ENCODE measurements at places on chromosomes 7 and 10.

DNA sequence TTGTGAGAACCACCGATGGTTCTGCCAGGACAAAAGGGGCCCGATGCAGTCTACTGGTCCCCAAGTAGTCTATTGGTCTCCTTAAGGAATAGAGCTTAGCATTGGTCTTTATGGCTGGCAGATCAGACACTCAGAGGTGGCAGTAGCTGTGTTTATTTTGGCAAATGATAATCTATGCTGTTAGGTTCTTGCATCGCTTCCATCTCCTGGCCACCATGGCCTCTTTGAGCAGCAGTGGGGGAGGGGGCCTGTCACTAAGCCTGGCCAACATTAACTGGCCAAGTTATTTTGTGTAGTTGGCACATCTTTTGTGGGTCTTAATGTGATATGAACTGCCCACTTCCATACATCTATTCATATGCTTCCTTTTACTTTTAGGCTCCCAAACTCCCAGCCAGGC, 4.5 kb upstream of the ZC3HAV1 start:
- DNase-seq: no peak

DNA sequence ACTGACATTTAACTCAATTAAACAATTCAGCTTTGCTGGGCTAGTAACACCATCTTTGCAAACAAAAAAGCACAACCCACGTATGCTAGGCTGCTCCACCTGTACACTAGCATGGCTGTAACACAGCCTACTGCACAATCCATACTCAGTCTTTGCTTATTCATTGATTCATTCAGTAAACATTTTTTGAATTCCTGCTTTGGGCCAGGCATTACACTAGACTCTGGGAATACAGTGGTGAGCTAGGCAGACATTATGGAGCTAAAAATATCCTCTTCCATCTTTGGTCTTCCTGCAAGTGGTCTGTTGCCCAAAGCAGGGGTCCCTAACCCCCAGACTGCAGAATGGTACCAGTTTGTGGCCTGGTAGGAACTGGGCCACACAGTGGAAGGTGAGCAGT, 9.9 kb downstream of the CNNM1 start:
- DNase-seq: no peak

DNA sequence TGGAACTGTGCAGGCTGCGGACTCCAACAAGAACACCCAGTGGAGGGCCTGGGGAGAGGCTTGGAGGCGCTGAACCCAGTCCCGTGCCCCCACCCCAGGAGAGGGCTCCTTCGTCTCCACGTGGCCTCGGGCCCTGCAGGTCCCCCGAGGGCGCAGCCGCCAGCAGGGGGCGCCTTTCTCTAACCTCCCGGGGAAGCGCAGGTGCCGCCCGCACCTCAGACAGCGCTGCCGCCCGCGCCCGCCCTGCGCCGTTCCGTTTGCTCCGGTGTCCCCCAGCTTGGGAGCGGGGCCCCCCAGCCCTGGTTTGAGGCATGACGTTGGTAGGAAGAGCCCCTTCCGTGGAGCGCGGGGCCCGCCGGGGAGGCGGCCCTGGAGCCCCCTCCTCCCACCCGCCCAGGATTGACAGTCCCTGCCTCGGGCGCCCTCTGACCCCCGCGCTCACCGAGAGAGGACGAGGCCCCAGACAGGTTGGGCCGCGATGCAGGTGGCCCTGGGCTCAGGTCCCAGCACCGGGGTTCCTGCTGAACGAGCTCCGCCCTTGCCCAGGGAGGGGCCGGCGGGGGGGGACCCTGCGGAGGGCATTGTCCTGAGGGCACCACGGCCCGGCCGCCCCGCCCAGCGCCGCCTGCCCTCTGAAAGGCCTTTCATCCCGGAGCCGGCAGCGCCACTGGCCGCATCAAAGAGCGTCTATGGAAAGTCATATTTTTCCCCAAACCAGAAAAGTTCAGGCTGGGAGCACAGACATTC, 42.8 kb downstream of the FOXL3 start:
- peak; percentile 9 for DNase-seq

DNA sequence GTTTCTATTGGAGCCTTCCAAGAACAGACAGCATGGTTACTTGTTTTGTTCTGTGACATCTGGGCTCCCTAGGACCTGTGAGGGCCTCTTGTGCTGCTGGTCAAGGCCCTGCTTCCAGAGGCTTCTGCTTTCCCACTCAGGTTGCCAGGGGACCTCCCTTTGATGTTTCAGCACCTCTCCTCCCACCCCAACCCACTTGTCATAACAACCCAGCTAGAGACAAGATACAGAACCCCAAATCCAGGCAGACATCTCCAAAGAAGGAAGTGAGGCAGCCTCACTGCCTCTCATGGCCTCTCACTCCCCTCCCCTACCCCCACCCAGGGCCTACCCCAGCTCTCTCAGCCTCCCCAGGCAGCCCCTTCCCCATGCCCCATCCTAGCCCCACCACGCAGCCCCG, 11.3 kb downstream of the NFKB2 start:
- no peak for DNase-seq

GRCh38 chr10:33047655-33048054, 89.6 kb upstream of the ITGB1 start:
- DNase-seq: no peak

DNA sequence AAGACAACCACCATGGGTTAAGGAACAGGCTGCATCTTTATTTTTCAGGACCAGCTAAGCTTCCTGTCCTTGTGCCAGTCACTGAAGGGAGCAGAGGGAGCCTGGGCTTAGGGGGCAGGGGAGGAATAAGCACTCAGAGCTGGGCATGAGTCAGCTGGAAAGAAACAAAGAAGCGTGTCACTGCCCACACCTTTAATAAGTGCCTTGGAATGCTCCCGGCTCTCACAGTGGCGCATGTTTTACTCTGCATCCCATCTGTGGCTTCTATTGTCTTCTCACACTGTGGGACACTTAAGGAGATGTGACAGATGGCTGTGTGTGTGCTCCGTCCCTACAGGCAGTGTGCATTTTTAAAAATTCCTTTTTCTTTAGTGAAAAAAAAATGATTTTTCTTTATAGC, 71.7 kb downstream of the MTURN start:
- no peak for DNase-seq

DNA sequence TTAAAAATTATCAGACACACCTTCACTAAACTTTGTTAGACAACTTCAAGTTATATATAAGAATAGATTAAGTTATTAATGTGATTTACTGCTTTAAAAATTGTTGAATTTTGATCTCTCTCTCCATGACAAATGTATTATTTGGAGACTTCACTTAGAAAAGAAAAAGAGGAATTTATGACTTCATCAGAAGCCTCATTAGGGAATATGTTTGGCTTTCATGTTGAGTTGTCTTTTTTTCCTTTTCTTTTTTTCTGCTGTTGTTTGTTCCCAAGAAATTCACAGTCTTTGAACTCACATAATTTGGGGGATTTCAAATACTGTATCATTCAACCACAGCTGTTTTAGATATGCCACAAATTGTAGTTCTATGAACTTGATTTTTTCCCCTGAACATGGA, 149.5 kb downstream of the PPP1R9A start:
- no peak for DNase-seq

GRCh38 chr10:53997953-53998352, 803.1 kb downstream of the PCDH15 start:
- DNase-seq: no peak

DNA sequence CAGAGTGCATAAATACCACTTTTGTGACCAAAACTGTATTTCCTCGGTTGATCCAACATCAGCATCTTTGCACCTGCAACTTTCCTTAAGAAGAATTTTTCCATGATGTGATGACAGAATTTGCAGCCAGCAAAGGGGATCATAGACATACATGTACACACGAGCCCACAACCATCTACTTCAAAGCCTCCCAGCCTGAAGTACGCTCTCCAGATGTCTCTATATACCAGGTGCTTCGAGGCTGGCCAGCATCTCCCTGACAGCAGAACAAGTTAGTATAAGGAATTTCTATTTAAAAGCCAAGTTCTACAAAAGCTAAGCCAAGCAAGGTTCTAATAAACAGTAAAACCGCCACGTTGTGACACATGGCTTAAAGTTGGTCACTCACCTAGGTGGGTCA, 328.5 kb downstream of the KCNMA1 start:
- no peak for DNase-seq

DNA sequence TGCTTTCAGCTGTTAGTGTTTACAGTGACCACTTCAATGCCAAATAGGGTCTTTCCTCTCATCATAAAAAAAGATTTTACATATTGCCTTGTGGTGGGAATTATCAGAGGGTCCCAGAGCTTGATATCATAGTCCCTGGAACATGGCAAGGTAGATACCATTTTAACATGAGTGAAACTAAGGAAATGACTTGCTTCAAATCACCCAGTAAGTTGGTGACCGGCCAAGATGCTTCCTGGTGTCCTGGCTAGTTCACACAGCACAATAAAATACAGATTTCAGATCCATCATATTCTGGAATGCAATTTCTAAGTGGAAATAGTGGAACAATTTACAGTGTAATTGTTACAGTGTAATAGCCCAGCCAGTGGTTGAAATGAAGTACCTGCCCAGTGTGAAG, 36.6 kb downstream of the CNNM1 start:
- no peak for DNase-seq

GRCh38 chr10:72323108-72323749, 31.5 kb downstream of the DNAJB12 start:
- DNase-seq: no peak

GRCh38 chr10:98404571-98405359, 10.2 kb downstream of the PYROXD2 start:
- DNase-seq: no peak

DNA sequence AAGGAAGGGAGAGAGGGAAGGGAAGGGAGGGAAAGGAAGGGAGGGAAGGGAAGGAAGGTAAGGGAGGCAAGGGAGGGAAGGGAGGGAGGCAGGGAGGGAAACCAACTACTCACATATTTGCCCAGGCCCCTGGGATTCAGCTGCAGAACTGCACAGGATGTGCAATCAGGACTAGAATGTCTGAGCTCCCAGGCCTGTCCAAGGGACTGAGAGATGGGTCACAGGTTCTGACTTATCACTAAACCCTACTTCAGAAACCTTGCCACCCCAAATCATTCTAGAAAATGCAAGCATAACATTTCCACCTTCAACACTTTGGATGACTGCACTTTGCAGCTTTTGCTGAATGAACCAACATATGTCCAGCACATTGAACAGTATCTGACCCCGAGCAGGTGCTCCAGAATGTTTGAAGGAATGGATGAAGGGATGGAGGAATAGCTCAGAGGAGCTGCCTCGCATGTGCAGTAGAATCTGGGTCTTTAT, 245.3 kb downstream of the KCNMA1 start:
- DNase-seq: no peak

- DNase-seq: peak; percentile 6
Measured at GRCh38 chr10:94361171-94361794, 1.5 kb downstream of the NOC3L start.

GRCh38 chr10:132363921-132364593, 32.1 kb downstream of the LRRC27 start:
- DNase-seq: no peak

DNA sequence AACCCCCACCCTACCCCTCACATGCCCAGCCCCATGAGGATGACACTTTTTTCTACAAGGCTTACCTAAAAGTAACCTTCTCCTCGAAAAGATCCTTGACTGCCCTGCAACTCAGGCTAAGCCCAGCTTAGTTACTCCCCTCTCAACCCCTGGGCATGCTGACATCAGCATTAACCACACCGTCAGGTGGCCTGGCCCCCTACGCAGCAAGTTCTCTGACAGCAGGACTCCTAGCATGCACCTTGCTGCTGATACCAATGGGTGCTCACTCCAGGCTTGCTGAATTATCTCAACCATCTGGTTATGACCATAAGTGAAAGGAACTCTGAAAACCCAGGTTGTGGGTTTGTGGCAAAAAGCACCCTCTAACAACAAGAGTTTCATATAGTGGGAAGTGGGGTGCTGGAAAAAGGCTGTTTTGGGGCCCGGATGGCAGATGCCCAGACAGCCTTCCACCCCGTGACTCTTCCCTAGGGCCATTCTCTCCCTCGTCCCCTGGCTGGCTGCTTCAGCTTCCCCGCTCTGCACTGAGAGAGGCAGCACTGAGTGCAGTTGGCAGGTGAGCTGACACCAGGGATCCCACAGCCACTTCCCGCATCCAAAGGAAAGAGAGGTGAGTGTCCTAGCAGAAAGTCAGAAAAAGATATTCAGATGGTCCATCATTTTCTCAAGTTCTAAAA, 518.9 kb downstream of the KCNMA1 start:
- DNase-seq: no peak

GRCh38 chr7:117072620-117073118, 119.4 kb downstream of the ST7 start:
- DNase-seq: peak; percentile 32

- DNase-seq: no peak
Measured at GRCh38 chr7:73521636-73522104, 423 bp downstream of the BAZ1B start.

DNA sequence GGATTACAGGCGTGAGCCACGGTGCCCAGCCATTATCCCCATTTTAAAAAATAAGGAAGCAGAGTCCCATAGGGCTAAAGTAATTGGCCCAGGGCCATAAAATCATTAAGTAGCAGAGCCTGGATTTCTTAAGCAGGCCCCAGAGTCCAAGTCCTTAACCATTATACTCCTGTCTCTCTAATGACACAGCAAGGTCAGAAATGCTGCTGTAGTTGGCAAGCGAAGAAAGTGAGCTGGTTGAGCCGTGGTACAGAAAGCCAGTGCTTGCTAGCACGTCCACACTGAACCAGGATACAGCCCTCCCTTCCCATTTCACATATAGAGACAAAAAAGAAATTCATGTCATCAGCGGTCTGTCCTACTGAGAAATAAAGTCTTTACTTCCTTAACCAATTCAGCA, 562.7 kb downstream of the GALNT17 start:
- peak; percentile 28 for DNase-seq

GRCh38 chr10:5892007-5892406, 2.0 kb downstream of the FBH1 start:
- DNase-seq: no peak

DNA sequence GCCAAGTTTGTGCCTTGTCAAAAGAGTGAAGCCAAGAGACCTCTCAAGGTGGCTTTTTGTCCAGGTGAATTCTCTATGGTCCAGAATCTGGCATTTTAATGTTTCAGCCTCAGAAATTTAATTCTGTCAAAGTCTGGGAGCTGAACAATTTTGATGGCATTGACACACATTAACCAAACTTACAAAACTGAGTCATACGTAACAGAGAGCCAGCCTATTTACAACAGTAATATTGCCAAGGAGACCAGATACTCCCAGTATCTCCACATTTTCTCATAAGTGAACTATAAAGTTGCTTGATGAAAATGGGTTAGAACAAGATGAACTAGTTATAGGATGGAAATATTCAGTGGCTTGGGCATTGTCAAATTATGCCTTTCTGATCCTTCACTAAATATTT, 43.8 kb downstream of the PDE6C start:
- DNase-seq: no peak
